NCI-H1417 treated with DMSO at 0.1 percent for 48 hours (cell line): ENCODE measurements at places on chromosomes 5 and 9.

GRCh38 chr5:8098081-8098480 is 229.1 kb downstream of the MTRR start:
- no peak for DNase-seq

GRCh38 chr9:135533113-135533512 is 11.9 kb downstream of the LCN1 start:
- DNase-seq: no peak

DNA sequence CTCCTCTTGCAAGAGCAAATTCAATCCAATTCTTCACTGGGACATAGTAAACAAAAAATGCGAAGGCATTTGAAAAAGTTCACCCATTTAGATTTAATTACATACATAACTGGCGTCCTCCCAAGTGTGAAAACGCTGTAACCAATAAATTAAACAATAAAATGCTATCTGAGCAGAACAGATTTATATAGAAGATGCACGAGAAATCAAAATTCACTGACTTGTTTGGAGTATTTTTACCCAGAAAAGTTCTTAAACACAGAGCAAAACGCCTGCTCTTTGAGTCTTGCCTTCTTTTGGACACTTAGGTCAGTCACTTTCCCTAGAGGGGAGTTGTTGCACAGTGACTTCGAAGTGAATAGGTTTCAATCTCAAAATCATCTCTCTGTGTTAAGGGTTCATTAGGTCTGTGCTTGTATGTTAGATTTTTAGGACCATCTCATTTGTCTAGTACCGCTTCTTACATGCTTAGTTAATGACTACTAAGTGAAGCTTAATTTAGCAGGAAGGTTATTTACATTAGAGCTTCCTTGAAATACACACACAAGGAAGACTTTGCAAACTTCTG is 1.9 kb downstream of the ALDH1A1 start:
- no peak for DNase-seq

DNA sequence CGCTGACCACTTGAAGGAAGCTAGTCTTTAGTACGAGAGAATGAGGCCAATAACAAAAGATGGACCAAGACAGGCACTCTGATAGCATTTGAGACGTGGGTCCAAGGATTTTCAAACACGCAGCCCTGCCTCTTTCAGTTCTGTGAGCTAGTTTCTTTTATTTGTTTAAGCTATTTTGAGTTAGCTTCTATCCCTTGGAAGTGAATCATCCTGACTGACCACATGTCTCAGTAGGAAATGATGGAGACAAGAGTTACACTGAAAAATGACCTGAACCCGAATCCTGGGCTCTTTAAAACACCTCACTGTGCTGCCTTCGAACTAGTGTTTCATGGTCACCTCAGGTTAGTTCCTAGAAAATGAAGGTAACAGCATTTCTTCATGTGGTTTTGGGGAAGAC is 9.9 kb downstream of the TEK start:
- no peak for DNase-seq

DNA sequence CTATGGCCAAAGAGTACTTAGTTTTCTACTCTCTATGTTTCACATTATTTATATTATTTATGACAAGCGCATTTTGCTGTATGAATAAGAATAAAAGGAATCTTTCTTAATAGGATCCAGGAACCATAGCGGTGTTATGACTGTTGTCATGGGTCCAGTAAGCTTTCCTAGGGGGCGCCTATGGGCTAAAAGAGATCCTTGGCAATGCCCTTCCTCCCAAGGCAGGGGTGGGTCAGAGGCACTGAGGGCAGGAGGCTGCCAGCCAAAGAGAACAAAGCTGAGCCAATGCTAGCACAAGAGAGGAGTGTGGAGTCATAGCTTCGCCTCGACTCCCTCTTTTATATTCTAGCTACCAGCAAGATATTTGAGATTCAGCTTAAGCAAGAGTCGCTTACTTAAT is 98.4 kb upstream of the GNAQ start:
- no peak for DNase-seq

DNA sequence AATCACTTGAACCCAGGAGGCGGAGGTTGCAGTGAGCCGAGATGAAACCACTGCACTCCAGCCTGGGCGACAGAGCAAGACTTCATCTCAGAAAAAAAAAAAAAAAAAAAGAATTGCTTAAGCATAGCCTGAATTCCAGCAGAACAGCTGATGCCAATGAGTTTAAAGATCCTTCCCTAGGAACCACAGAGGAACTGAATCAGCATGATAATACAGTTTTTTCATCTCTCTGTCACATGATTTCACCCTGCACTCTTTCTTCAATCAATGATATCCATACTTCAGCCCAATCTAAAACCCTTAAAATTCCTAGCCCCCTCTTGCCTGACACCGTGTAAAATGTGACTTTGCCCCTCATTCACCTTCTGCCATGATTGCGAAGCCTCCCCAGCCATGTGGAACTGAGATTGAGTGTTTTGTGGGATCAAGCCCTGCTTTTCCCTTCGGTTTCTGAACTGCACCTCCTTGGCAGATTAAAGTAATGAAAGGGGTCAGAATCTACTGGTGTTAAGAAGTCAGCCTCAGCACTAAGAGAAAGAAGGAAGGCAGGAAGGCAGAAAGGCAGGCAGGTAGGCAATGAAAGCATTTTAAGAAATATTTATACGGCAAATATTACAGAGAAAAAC is 20.9 kb upstream of the DMXL1 start:
- no peak for DNase-seq

GRCh38 chr5:167918813-167919483 is 372.5 kb upstream of the WWC1 start:
- DNase-seq: no peak

- DNase-seq: no peak
These were observed 98.2 kb upstream of the RIOK2 start for GRCh38 chr5:97281257-97281656.

DNA sequence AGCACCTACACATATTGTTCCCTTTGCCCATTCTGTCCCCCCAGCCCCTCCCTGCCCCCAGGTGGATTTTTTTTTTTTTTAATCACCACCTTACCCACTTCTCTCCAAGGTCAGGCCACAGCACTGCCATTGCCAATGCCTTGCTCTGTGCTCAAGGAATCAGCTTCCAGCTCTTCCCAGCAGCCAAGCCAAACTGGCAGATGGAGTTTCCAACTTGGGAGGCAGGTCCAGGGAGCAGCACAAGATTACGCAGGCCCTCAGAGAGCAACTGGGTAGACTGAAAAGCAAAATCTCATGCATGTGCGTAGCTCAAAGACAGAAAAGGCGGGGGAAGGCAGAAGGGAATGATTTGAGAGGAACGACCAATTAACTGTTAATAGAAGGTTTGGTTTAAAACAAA is 15.1 kb downstream of the GRHPR start:
- no peak for DNase-seq

GRCh38 chr9:138028596-138028995 is 151.0 kb downstream of the CACNA1B start:
- DNase-seq: no peak

- no peak for DNase-seq
These were observed 46.1 kb upstream of the CER1 start for GRCh38 chr9:14768405-14769229.

- DNase-seq: no peak
These were observed 19.1 kb downstream of the OXCT1 start for GRCh38 chr5:41851116-41851515.

DNA sequence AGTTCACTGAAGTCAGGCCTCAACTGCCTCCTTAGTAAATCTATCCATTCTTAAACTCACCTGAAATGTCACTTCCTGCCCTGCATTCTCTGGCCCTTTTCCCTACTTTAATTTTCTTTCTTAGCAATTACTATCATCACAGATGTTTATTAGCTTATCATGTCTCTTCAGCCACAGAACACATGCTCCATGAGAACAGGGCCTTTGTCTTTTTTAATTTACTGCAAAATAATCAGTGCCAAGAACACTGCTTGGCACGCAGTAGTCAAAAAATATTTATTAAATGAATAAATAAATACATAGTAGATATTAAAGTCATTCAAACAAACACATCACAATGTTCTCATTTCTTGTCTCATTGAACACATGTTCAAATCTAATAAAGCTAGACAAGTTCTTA is 46.2 kb downstream of the SKIC3 start:
- DNase-seq: no peak

- DNase-seq: no peak
These were observed 59.5 kb upstream of the FOXI1 start for GRCh38 chr5:170046241-170046640.

- DNase-seq: no peak
These were observed 122.4 kb upstream of the PRDM9 start for GRCh38 chr5:23385036-23385435.

DNA sequence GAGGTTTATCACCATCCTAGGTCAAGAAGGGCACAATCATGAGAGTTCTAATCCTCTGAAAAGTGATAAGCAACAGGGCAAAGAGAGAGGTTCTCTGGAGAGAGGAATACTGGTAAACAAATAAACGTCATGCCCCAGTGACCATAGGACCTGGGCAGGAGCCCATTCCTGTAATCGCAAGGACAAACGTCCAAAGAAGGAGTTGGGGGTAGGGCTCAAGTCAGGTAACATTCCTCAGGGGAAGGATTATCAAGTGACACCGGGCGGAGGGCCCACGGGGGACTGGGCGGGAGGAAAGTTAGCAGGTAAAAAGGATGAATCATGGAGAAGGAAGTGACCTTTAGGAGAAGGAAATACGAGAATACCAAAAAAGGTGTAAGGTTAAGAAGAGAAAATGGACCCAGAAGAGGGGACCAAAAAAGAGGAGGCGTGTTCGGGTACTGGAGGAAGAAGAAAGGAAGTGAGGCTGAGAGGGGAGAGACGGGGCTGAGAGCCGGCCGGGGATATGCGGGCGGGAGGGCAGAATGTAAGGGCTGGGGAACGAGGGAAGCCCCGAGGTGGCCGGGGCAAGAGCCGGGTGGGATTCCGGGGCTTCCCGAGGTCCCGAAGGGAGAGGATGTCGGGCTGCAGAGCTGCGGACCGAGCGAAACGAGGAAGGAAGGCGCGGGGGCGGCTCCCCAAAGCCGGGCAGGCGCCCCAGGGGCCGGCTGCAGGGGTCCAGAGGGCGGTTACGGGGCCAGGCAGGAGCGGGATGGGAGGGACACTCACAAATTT is 583 bp downstream of the DIAPH1 start:
- DNase-seq: no peak

GRCh38 chr5:141330299-141331080 is at the start of gene PCDHGA1:
TSS of gene PCDHGA1 (plus strand) at chr5:141330514.
- DNase-seq: no peak

DNA sequence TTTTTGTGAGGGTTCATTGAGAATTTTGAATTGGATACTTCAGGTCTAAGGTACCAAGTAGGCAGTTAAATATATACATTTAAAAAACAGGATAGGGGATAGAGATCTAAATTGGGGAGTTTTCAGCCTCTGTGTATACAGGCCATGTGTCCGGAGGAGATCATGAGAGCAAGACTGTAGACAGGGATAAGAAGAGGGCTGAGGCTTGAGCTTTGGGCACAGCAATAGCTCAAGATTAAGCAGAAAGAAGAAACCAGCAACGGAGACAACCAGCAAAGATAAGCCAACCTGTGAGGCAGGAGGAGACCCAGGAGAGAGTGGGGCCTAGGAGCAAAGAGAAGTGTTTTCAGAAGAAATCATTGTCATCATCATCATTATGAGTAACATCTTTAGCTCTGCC is 258.4 kb downstream of the GRIA1 start:
- no peak for DNase-seq

DNA sequence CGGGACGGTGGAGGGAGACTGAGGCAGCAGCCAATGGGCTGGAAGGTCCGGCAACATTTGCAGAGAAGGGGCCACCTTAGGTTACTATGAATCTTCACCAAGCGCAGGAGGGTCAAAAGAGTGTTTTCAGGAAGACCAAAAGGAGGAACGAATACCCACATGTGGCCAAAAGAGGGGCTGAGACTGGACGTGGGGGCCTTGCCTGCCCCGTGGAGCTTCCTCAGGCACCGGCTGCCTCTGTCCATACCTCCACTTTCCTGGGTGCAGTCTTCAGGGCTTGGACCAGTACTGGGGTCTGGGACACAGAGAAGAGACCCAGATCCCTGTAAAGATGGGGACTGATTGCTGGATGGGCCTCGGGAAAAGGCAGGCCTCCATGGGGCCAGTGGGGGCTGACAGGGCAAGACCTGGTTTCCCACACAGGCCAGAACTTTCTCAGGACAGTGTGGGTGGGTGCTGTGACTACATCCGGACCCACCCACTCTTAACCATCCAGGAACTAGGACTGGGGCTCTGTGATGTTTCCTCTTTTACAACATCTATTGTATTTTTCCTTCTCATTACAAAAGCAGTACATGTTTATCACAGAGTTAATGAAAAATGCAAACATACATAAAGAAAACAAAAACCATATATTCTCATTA is 294.7 kb downstream of the ZSWIM6 start:
- DNase-seq: no peak
